Astrocyte (in vitro differentiated cells and primary cell): ENCODE measurements at places on chromosomes 12 and 14.

DNA sequence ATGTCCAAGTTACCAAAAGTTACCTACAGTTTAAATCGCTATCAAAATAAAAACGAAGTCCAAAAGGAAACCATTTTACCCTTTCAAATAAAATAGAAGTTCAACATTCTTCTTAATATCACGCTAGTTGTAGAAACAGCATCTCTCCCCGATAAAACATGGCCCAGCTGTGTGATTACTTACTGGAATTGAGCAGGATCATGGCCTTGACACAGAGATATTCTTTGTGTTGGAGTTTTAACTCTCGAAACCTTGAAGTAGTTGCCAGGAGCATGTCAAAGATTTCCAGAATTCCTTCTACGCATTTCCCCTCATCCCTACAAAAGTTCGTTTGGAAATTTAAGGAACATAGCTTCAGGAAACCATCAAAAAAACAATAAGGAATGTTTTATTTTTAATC, 44.8 kb downstream of the ESR2 start:
- no peak for DNase-seq

- DNase-seq: no peak
These were observed 92.2 kb downstream of the ADGRD1 start for GRCh38 chr12:131045705-131046460.

- no peak for DNase-seq
These were observed 223.0 kb downstream of the APAF1 start for GRCh38 chr12:98868076-98868475.

GRCh38 chr14:104373055-104373854, 206.3 kb upstream of the C14orf180 start:
- no peak for DNase-seq

GRCh38 chr12:2383325-2384028, 330.7 kb downstream of the CACNA1C start:
- no peak for DNase-seq
